Renal pelvis (tissue), 12 donors: ENCODE measurements at places on chromosomes 11 and 22. TPM values are rescaled to one million over a fixed set of nuclear protein-coding genes. Genes with fewer than 3 reads are reported as not detected.

Gene POU2AF2
- not detected for polyA plus RNA-seq

Gene LRRC74B
- polyA plus RNA-seq: 0.11 TPM

Gene EPS8L2
- polyA plus RNA-seq: 128 TPM

Gene GLB1L2
- 28.7 TPM for polyA plus RNA-seq

Gene BIRC3
- polyA plus RNA-seq: 1.2 TPM

Gene EIF3D
- 296 TPM for polyA plus RNA-seq

Gene IL18BP
- 8.1 TPM for polyA plus RNA-seq

Gene OR5A2
- 0.04 TPM for polyA plus RNA-seq

Gene FOLR2
- 14.7 TPM for polyA plus RNA-seq

Gene TCN1
- polyA plus RNA-seq: 0.34 TPM

Gene RIMBP3B
- not detected for polyA plus RNA-seq

Gene CYP2D6
- polyA plus RNA-seq: 8.5 TPM

Gene NDUFS8
- 119 TPM for polyA plus RNA-seq

Gene YPEL4
- polyA plus RNA-seq: 2.0 TPM

Gene LRP4
- polyA plus RNA-seq: 31.5 TPM

Gene GGT1
- 47.9 TPM for polyA plus RNA-seq

Gene OR5A1
- not detected for polyA plus RNA-seq

Gene TTC28
- 31.4 TPM for polyA plus RNA-seq

Gene CD3G
- 0.52 TPM for polyA plus RNA-seq

Gene FGF4
- polyA plus RNA-seq: not detected

Gene CNTN5
- 18.4 TPM for polyA plus RNA-seq

Gene DENND5A
- polyA plus RNA-seq: 95.2 TPM

Gene OR51I1
- polyA plus RNA-seq: not detected

Gene GLB1L3
- 1.8 TPM for polyA plus RNA-seq

Gene DGCR6
- polyA plus RNA-seq: 12.9 TPM

Gene GUCY1A2
- polyA plus RNA-seq: 2.5 TPM

Gene SSH3
- polyA plus RNA-seq: 29.8 TPM

Gene PLAAT5
- 0.50 TPM for polyA plus RNA-seq

Gene KRTAP5-7
- polyA plus RNA-seq: not detected

Gene CTSC
- 215 TPM for polyA plus RNA-seq

Gene FGF19
- polyA plus RNA-seq: 1.1 TPM

Gene NRXN2
- polyA plus RNA-seq: 24.6 TPM

Gene IL17REL
- polyA plus RNA-seq: 0.06 TPM

Gene DRICH1
- polyA plus RNA-seq: 2.3 TPM
